ENCODE measurements at places on chromosomes 11 and 22.

GRCh38 chr11:71580057-71581003, 2.3 kb downstream of the KRTAP5-11 start:
- no peak for DNase-seq

GRCh38 chr22:24427500-24428164, at the start of gene ADORA2A:
ADORA2A (plus strand) TSS chr22:24427599; CDS start chr22:24433405, 5,806 bp downstream.
- peak; percentile 83 for DNase-seq

- DNase-seq = peak; percentile 75
These were observed at the start of gene PGAP2 for GRCh38 chr11:3807909-3808860. PGAP2 (plus strand) TSS chr11:3808560; CDS start chr11:3811260, 2,700 bp downstream.

DNA sequence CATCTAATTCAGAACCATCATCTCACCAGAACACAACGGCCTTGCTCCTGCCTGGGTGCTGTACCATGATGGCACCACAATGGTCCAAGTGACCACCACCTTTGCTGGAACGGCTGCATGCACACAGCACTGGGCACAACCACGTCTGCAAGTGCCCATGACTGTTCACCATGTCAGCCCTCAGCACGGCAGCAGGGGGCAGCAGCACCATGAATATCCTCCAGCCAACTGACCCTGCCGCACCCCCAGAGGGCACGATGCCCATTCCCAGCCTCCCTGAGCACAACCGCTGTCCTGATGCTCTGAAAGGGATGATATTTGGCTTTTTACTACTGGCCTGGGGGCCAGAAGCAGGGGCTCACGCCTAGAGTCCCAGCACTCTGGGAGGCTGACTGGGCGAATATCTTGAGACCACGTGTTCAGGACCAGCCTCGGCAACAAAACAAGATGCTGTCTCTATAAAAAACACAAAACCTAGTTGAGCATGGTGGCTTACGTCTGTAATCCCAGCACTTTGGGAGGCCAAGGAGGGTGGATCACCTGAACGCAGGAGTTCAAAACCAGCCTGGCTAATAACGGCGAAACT, 25.7 kb downstream of the DRD4 start:
- no peak for DNase-seq

DNA sequence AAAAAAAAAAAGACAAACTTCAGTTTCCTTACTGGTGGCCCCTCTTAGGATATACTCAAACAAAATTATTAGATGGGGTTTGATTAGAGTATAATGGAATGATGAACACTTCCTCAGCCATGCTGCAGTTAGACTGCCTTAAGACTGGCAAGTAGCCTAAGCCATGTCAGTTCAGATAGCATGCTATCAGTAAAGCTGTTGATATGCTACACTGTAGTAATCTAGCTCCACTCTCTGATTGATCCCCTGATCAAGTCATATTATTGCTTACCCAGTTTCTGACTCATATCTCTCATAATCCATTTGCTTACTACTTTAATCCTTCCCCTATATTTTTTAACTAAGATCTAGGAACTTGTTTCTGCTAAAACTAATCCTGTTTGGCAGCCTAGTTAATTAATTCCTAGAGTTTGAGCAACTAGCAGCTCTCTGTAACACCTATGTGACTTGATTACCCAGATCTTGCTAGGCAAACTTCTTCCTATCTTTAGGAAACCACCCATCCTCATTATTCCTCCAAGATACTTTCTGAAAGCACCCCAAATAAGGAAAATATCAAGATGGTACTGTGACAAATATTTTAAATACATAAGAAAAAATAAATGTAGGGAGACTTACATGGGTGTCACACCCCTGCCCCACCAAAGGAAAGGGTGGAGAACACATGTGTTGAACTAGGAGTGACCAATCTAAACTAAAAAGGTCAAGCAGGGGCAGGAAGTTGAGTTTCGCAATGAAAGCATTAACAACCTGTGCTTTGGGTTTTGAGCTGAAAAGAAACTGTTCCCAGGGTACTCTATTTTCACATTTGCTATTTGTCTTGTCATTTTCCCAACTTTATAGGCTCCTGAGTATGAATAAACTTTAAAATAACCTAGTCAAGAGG, 43.2 kb downstream of the PIK3C2A start:
- DNase-seq = no peak

DNA sequence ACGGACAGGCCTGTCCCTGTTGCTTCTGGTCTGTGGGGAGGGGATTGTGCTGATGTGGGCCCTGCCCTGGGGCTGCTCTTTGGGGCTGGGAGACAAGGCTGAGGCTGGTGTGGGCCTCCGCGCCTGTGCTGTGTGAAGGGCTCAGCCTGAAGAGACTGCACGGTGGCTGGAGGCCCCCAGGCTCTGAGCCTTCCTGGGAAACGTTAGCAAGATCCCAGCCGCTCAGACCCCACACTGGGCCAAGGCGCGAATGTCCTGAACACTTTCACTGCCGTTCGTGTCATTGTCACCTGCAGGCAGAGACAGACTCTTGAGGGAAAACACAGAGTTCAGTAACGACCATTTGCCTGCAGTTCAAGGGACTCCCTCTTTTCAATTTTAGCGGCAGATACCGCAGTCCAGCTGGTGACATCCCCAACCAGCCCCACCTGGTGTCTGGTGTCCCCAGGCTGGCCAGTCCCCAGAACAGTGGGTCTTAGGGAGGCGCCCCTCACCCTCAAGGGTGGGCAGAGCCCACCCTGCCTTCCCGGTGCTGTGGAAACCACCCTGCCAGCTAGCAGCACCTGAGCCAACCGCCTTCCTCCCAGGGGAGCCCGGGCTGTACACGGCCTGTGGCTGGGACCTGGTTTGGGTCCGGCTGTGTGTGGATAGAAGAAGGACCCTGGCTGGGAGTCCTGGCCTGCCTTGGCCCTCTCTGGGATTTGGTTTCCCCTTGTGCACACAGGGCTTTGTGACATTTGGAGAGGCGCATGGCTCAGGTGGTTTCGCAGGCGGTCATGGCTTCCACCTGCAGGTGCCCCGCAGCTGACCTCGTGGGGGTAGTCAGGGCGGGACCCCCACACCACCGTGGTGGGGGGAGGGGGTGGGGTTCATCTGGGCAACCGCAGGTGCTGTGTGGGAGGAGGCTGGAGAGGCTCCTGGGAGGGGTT, 5.7 kb downstream of the PANX2 start:
- peak; percentile 22 for DNase-seq

DNA sequence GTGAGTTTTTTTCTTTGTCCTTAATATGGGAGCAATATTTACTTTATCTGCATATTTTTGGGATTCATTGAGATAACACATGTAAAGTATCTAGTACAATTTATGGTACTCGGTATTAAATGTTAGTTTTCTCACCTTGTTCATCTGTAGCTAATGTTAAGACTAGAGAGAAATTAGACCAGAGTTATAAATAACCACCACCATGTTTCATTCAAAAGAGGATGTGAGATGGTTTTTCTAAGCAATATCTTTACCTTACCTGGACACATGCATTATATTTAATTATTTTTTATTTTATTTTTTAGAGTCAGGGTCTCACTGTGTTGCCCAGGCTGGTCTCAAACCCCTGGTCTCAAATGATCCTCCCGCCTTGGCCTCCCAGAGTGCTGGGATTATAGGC, 18.4 kb downstream of the ARHGAP42 start:
- peak; percentile 15 for DNase-seq

DNA sequence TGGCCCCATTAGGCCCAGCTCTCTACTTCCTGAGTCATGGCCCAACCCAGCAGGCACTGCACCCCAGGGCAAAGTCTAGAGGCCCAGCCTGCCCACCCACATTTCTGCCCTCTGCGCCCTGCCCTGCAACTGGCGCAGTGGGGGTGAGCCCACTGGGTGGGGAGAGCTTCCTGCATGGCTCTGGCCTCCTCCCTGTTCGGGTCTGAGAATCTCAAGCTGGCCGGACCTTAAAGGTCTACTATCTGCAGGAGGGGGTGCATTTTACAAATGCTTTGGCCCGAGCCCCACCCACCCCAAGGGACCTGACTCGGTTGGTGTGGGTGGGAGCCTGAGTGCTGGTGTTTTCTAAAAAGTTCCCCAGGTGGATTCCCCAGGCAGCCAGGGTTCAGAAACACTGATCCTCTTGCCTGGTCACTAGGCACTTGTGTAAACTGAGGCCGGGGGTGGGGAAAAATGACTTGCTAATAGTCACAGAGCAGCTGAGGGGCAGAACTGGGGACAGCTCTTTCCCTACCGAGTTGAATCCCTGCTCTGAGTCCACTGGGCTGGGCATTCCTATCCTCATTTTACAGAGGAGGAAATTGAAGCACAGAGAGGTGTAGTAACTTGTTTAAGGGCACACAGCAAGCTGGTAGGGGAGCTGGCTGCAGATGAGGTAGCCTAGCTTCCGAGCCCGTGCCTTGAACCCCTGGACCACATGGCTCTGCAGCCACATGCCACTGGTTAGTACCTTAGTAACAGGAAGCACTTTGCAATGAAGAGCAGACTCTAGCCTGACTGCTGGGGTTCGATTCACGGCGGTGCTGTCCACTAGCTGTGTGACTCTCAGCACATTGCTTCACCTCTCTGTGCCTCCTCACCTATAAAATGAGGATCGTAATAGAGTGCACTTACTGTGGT, 36.3 kb downstream of the CD82 start:
- peak; percentile 69 for DNase-seq

DNA sequence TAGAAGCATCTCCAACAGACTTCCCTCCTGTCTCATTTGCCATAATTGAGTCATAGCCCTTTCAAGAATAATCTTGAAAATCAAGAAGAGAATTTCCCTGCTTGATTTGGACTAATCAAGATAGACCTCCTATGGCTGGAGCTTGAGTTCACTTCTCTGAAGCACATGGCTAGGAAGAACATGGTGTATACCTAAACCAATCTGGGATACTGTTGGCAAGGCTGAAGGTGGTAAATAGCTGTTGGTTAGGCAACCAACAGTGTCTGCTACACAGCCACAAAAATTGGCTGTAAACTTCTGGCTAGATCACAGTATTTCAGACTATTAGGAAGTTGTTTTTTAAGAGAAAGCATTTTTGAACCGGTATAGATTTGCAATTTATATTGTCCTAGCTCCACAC, 4.9 kb downstream of the CRYAB start:
- no peak for DNase-seq

DNA sequence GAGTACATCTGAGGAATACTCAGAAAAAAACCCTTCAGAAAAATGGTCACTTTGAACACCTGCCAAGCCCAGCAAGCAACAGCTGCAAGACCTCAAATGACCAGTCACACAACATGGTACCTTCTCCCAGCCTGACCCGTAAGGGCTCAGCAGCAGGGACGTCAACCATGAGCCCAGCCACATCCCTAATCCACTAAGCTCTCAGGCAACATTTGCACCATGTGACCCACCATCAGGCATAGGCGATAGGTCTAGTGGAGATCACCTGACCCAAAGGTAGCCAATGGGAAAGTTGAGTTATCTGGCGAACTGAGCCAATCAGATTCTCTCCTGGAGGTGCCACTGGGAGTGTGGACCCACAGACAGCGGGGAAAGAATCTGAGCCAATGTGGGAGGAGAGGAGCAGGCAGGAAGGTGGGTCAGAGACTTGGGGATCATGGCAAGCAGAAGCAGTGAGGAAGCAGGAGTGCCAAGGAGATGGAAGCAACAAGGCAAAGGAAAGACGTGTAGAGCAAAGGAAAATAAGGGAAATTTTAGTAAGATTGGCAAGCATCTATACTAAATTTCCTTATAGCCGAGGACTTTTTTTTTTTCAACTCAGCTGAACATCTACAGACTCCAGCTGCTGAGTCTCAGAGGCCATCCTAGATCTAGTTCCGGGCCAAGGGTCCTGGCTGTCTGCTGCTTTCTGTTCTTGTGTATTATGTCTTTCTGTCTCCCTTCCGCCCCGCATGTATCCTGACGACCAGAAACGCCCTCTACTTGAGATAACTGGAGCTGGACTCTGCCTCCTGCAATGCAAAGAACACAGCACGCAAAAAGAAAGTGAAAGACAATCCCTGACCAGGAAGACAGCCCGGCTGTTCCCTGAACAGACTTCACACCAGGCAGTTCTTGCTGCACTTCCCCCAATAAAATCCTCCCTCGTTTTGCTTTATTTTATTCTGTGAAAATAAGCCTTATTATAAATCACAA, 11.0 kb upstream of the PLAAT2 start:
- no peak for DNase-seq

GRCh38 chr11:118643142-118643994, 36.0 kb downstream of the PHLDB1 start:
- no peak for DNase-seq

DNA sequence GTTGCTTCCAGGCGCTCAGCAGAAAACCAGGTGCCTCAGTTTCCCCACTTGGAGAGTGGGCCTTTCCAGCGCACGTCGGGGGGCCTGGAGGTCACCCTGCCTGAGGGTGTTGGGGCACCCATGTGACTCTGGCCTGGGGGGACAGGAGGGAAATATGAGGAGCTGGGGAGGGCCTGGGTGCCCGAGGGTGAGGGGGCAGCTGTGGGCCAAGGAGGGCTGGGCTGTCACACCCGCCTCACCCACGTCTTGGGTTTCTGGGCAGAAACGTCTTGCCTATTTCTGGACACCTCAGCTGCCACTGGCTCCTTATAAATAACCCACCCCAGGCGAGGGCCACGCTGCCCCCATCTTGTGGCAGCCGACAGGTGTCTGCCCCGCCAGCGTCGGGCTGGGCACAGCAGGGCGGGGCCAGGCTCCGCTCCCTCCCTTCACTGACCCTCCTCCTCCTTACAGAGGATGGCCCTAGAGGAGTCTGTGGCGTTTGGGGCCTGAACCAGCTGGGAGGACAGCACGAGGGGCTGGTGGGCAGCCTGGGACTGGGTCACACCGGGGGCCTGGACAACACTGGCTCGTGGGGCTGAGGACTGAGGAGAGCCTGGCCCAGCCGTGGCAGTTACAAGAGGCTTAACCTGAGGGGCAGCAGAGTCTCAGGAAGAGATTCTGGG, 1.5 kb downstream of the TNNT3 start:
- DNase-seq = no peak
